Fibroblast of villous mesenchyme (primary cell): ENCODE measurements at places on chromosomes 12 and 14. TPM values are rescaled to one million over a fixed set of nuclear protein-coding genes. Genes with fewer than 3 reads are reported as not detected.

Gene IRAK3
- total RNA-seq = 2.6 and 3.0 TPM in 2 replicates

Gene AKT1
- total RNA-seq = 233 and 261 TPM in 2 replicates

Gene GEMIN2
- total RNA-seq = 34.5 and 35.4 TPM in 2 replicates

Gene KRT75
- total RNA-seq = not detected in 2 replicates

Gene MMP17
- 8.6 and 13.9 TPM in 2 replicates for total RNA-seq

Gene LMO3
- total RNA-seq = under 0.01 and 0.43 TPM in 2 replicates

Gene PDE3A
- 3.9 and 7.1 TPM in 2 replicates for total RNA-seq

Gene TMPRSS12
- under 0.01 TPM in 1 of 2 replicates, not detected in the other for total RNA-seq

Gene TGFB3
- total RNA-seq = 7.7 and 14.2 TPM in 2 replicates

Gene RNASE3
- total RNA-seq = not detected in 2 replicates

Gene NFE2
- under 0.01 and 0.43 TPM in 2 replicates for total RNA-seq

Gene PRR4
- 2.3 and 3.5 TPM in 2 replicates for total RNA-seq

Gene KIF5A
- total RNA-seq = 0.86 and 1.3 TPM in 2 replicates

Gene EIF2S1
- 176 and 221 TPM in 2 replicates for total RNA-seq

Gene NRL
- 0.86 and 1.3 TPM in 2 replicates for total RNA-seq

Gene SSPN
- total RNA-seq = 11.6 and 22.0 TPM in 2 replicates

Gene FSCB
- under 0.01 TPM in 1 of 2 replicates, not detected in the other for total RNA-seq

Gene KIF26A
- total RNA-seq = under 0.01 TPM in 2 replicates

Gene SERPINA9
- not detected in 2 replicates for total RNA-seq

Gene TDRD9
- 0.32 and 0.86 TPM in 2 replicates for total RNA-seq

Gene WDHD1
- total RNA-seq = 9.0 and 14.2 TPM in 2 replicates
